ENCODE measurements at places on chromosomes 4 and X.

DNA sequence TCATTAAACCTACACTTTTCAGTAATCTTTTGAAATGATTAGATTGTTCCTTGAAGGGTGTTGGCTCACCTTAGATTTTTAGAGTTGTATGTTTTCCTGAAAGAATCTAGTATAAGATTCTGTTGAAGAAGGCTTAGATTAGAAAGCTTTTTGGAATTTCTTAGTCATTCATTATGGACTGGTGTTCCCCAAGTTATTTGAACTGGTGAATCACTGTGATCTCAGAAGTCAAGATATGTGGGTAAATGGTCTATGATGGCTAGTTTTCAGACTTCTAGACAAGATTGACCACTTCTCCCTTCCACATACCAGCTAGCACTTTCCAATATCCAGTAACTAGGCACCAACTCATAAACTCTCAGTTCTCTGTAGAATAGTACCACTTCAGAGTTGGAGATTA is 138.1 kb downstream of the KDM6A start:
- H3K36me3 ChIP-seq, result no peaks in the 10 kb centered on the region
- no peaks in the 10 kb centered on the region for H3K27me3 ChIP-seq
- no peak overlapping the region for H3K27ac ChIP-seq
- no peak for DNase-seq
- H3K4me3 ChIP-seq, result no peak overlapping the region

DNA sequence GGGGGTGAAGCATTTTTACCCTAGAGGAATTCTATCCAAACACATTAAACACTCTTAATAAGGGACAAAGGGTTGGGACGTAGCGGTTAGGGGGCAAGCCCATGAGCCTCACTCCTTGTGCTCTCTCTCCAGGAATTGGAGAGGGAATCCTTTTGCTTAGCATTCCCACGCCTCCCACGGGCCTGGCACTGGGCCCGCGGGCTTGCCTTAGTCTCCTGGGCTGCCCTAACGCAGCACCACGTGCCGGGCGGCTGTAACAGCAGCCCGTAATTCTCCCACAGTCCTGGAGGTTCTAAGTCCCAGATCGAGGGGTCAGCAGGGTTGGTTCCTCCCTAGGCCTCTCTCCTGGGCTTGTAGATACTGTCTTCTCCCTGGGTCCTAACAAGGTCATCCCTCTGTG is 67.5 kb downstream of the TBL1X start:
- peaks cover 51% of the 10 kb centered on the region for H3K4me1 ChIP-seq
- no peaks in the 10 kb centered on the region for H3K36me3 ChIP-seq
- DNase-seq, result no peak

GRCh38 chrX:73525928-73526690 is 36.9 kb upstream of the CHIC1 start:
- H3K27ac ChIP-seq, result no peak overlapping the region
- no peaks in the 10 kb centered on the region for H3K4me1 ChIP-seq
- no peak overlapping the region for H3K4me3 ChIP-seq
- H3K36me3 ChIP-seq, result no peaks in the 10 kb centered on the region
- H3K27me3 ChIP-seq, result no peaks in the 10 kb centered on the region

GRCh38 chrX:47174376-47174775 is 19.3 kb upstream of the UBA1 start:
- no peaks in the 10 kb centered on the region for H3K4me1 ChIP-seq
- H3K27me3 ChIP-seq, result no peaks in the 10 kb centered on the region
- no peak for DNase-seq
- peaks cover 20% of the 10 kb centered on the region for H3K36me3 ChIP-seq

- H3K4me1 ChIP-seq, result no peaks in the 10 kb centered on the region
- H3K4me3 ChIP-seq, result no peak overlapping the region
- H3K36me3 ChIP-seq, result no peaks in the 10 kb centered on the region
- peaks cover 2% of the 10 kb centered on the region for H3K27me3 ChIP-seq
- DNase-seq, result no peak
- no peak overlapping the region for H3K27ac ChIP-seq
These were observed 150.0 kb downstream of the MAML3 start for GRCh38 chr4:140003876-140004548.

DNA sequence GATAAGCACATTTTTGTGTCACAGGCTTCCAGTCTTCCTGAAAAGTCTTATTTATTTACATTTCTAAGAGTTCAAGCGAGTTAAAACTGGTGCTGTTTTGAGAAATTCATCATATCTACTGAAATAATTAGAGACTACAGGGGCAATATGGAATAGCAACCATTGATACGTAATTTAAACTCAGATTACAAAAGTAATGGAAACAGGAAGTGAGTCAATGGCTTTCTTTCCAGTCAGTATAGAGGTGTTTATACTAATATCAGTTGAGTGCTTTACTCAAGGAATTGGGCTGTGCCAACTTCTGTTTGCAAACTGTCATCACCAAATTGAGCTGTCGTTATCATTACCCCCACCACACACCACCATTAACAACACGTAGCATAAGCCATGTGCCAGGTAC is 222.7 kb downstream of the COL25A1 start:
- H3K4me1 ChIP-seq, result no peaks in the 10 kb centered on the region
- H3K27me3 ChIP-seq, result no peaks in the 10 kb centered on the region
- DNase-seq, result no peak
- H3K36me3 ChIP-seq, result no peaks in the 10 kb centered on the region
- H3K4me3 ChIP-seq, result no peak overlapping the region

DNA sequence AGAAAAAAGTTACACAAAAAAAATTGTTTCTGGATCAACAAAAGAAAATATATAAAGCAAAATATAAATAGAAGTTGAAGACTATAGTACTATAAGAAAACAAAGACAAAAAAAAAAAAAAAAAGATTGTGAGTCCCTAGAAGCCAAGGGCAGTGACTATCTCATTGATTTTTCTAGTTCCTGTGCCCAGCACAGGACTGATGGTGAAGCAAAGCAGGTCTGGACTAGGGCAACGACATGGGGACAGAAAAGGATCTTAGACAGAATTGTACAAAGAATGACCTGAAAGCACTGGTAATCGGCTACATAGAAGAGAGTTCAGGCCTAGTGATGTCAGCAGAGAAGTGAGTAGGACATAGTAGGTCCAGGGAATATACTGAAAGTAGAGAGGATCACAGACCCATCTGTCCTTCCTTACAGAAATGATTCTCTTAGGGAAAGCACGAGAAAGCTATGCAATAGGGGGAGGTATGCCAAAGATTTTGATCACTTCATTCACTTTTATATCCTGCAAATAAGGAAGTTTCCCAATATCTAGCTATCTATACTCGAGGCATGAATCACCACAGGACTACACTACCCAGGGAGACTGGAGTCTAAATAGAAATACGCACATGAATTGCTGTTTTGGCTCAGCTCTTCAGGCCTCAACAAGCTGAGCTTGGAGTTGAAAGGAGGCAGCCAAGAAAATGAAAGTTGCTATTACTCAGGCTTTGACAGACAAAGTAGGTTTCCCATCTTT is 230.9 kb upstream of the GPC4 start:
- peaks cover 4% of the 10 kb centered on the region for H3K36me3 ChIP-seq
- DNase-seq, result no peak
- H3K27ac ChIP-seq, result no peak overlapping the region
- H3K4me1 ChIP-seq, result no peaks in the 10 kb centered on the region
- no peak overlapping the region for H3K4me3 ChIP-seq

DNA sequence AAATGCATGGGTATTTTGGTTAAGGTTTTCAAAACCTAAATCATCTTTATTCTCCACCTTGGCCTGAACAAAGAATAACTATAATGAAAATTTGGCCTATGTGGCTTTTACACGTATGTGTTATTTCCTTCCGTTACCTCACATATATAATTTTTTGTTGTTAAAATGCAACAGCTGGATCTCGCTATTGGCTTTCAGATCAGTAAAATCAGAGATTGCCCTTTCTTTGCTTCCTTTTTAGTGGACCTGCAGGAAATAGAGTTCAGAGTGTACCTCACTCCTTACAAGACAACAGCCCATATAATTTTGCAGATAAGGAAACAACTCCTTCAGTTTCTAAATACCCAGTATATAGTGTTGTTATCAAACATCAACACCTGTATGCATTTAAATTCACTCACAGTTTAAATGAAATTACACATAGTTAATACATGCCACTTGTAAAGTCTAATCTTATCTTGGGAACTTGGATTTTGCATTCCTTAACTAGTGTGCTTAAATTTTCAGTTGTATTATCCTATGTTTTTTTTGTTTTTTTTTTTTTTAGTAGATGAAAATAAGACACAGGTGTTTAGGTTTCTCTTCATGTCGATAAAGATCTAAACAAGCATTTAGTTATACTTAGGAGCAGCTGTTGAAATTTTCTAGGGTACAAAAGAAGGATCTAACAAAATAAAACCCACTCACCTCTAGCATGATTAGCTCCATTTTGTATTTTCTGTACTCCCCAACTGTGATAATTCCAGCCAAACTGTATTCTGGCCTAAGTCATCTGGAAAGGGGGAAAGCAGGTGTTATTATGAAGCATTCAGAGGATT is 96.2 kb upstream of the SPRY1 start:
- H3K4me1 ChIP-seq, result no peaks in the 10 kb centered on the region

- no peak for DNase-seq
- peaks cover 22% of the 10 kb centered on the region for H3K4me1 ChIP-seq
- no peaks in the 10 kb centered on the region for H3K27me3 ChIP-seq
- H3K4me3 ChIP-seq, result no peak overlapping the region
- H3K27ac ChIP-seq, result no peak overlapping the region
These were observed 66.1 kb downstream of the CDS1 start for GRCh38 chr4:84648863-84649647.

GRCh38 chr4:15888515-15888914 is 50.0 kb downstream of the FGFBP1 start:
- DNase-seq, result no peak
- no peak overlapping the region for H3K4me3 ChIP-seq
- no peaks in the 10 kb centered on the region for H3K36me3 ChIP-seq
- H3K27me3 ChIP-seq, result no peaks in the 10 kb centered on the region
- no peaks in the 10 kb centered on the region for H3K4me1 ChIP-seq

DNA sequence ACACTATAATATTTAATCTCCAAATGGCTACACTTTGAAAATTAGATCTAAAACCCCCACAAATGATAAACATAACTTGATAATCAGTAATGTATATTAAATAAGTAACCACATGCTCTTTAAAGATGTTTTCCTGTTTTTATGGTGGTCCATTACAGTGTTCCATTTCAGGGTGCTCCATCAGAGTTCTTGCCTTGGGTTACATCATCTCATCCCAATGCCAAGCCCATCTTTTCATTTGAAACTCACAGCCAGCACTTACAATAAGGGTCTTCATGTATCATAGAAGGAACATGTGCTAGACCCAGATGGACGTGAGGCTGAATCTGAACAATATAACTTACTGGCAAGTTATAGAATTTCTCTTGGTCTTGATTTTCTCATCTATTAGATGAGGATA is 10.5 kb upstream of the PAQR3 start:
- H3K27ac ChIP-seq, result no peak overlapping the region
- H3K27me3 ChIP-seq, result no peaks in the 10 kb centered on the region
- no peak for DNase-seq
- H3K4me1 ChIP-seq, result no peaks in the 10 kb centered on the region

- no peak for DNase-seq
- no peak overlapping the region for H3K27ac ChIP-seq
- no peak overlapping the region for H3K4me3 ChIP-seq
These were observed 334.5 kb downstream of the GPAT3 start for GRCh38 chr4:83870328-83870950.

DNA sequence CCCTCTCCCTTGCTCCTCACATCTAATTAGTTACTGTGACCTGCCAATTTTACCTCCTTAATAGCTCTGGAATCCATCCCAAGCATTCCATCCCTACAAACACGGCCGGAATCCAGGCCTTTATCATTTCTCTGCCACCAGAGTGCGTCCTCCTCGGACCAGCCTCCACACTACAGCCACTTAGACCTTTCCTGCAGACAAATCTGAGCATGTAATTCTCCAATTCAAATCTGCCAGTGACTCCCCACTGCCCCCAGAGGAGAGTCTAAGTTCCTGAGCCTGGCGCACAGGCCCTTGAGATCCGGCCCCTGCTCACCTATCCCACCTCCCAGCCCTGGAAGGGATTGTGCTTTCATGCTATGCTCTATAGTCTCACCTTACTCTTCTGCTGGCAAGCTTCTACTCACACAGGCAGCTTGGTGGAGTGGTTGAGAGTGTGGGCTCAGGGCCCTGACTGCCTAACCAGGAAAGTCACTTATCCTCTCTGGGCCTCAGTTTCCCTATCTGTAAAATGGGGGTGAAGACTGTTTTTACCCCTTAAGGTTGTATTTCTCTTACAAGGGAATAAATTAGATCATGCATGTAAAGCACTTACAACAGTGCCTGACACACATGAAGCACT is 31.2 kb downstream of the PJA1 start:
- no peaks in the 10 kb centered on the region for H3K36me3 ChIP-seq
- peak; percentile 59 for DNase-seq
- H3K4me1 ChIP-seq, result no peaks in the 10 kb centered on the region
- H3K4me3 ChIP-seq, result no peak overlapping the region
- H3K27ac ChIP-seq, result no peak overlapping the region

DNA sequence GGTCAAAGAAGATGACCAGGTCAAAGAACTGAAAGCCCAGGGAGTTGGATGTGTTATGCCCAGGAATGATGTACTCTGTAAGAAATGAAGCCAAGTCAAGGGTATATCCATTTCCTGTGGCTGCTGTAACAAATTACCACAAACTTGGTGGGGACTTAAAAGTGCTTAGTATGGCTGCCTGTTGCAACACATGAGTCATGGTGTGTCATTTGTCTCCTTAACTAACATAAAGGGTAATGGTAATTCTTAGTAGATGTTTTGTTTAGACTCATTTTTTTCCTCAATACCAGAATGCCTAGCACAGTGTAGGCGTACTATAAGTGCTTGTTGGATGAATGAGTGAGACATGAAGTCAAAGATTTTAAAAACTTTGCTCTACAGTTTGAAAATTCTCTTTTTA is 45.7 kb downstream of the SYTL5 start:
- no peaks in the 10 kb centered on the region for H3K27me3 ChIP-seq
- no peaks in the 10 kb centered on the region for H3K4me1 ChIP-seq
- H3K36me3 ChIP-seq, result no peaks in the 10 kb centered on the region
- DNase-seq, result no peak

GRCh38 chr4:70571772-70572171 is 20.3 kb upstream of the AMBN start:
- H3K4me3 ChIP-seq, result no peak overlapping the region
- H3K27ac ChIP-seq, result no peak overlapping the region
- DNase-seq, result no peak
- peaks cover 5% of the 10 kb centered on the region for H3K4me1 ChIP-seq
- no peaks in the 10 kb centered on the region for H3K36me3 ChIP-seq

DNA sequence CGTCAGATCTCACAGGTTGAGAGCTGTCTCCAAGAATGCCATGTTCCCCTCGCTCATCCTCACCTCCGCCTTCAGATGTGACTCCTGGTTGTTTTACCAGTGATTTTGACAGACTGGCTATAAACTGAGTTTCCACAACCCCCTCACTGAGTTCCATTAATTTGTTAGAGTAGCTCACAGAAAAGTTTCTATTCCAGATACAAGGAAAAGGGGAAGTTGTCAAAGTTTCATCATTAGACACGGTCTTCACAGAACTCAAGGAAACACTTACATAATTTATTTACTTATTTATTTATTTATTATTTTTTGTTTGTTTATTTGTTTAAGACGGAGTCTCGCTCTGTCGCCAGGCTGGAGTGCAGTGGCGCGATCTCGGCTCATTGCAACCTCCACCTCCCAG is 55.7 kb upstream of the IQSEC2 start:
- no peaks in the 10 kb centered on the region for H3K4me1 ChIP-seq
- H3K27me3 ChIP-seq, result no peaks in the 10 kb centered on the region
- no peak overlapping the region for H3K27ac ChIP-seq
- no peak for DNase-seq
- H3K4me3 ChIP-seq, result no peak overlapping the region

GRCh38 chr4:175874306-175874705 is 62.2 kb upstream of the GPM6A start:
- DNase-seq, result no peak
- H3K27ac ChIP-seq, result no peak overlapping the region
- H3K4me1 ChIP-seq, result no peaks in the 10 kb centered on the region
- H3K27me3 ChIP-seq, result no peaks in the 10 kb centered on the region
- no peak overlapping the region for H3K4me3 ChIP-seq
- no peaks in the 10 kb centered on the region for H3K36me3 ChIP-seq

Data from HepG2 (cell line).